Heart left ventricle (tissue), 16 donors: ENCODE measurements at places on chromosomes 13 and 19. TPM values are rescaled to one million over a fixed set of nuclear protein-coding genes. Genes with fewer than 3 reads are reported as not detected.
A peak's percentile ranks its signal among the peaks of the same experiment; 100 is the strongest.

The C19orf85 gene
- not detected for polyA plus RNA-seq

DNA sequence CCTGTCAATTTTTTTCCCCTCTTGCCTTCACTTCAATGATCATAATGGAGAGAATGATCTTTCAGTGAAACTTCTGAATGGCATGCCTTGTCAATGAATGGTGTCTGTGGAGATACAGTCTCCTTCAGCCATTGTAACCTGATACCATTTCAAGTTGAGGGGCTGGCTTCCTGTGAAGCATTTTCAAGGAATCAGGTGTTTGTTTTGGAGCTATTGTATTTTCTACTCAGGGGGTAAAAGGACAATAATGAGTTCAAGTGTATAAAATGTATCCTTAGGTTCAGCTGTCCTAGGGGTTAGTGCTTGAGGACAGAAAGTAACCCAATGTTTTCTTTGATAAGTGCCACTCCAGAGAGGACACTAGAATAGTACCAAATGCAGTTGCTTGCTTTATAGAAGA lies 23.8 kb upstream of the CBY2 start:
- DNase-seq, result no peak

GRCh38 chr13:112931028-112931934 lies 37.7 kb upstream of the MCF2L start:
- DNase-seq, result no peak

- DNase-seq, result peak; percentile 41
Observed at GRCh38 chr19:58229255-58229639, 533 bp downstream of the ZNF544 start.

DNA sequence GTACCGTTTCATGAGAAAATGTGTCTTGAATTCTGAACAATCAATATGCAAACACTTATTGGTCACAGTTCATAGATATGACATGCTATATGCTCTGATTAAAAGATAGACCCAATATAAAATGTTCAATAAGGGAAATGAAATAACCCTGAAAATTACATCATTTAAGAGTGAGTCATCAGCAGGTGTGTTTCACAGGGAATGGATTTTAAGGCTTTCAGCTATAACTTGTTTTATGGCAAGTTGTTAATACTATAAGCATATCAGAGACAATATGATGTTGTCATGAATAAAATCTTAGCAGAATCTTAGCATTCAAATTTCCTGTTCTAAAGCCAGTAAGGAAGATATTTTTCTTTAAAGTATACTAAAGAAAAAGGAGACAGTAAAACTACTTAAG lies 483.4 kb upstream of the PCDH9 start:
- DNase-seq, result no peak

GRCh38 chr13:21458451-21458812 lies 671 bp downstream of the ZDHHC20 start:
- peak; percentile 35 for DNase-seq

GRCh38 chr19:48819366-48819816 lies 8.6 kb upstream of the BCAT2 start:
- peak; percentile 82 for DNase-seq

GRCh38 chr13:113544071-113544891 lies 40.3 kb upstream of the TFDP1 start:
- no peak for DNase-seq

DNA sequence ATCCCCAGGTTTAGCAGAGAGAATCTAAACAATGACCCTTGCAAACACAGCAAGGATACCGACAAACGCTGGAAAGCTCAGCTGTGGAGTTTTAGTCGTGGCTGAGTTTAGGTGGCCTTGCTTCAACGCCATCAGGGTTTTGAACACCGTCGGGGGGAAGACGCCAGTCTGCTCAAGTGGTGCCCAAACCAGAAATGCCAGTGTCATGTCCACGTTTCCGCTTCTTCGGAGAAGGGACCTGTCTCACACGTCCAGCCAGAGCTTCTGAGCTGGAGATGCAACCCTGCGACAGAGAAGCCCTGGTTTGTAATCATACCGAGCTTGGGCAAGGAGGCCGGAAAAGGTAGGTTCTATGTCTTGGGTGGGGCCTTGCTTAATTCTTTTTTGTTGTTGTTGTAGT lies 42.6 kb upstream of the ATP11A start:
- no peak for DNase-seq

The ZNF615 gene
- polyA plus RNA-seq, result 3.9 TPM

DNA sequence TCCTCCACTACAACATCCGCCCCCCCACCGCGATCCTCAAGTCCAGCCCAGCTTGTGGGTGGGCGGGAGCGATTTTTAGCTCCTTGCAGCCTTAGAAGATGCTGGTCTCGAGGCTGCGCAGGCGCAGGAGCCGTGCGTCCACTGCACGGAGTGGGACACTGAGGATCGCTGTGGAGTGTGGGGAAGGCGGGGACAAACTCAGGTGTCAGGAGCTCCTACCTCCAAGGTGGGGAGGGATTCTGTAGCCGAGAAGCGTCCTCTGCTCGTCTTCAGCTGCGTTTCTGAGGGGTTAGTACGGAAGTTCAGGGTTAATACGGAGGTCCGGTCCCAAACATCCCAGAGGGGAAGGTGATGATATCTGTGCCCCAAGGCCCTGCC lies at the start of gene RTBDN:
Gene RTBDN, minus strand, starts transcription at position 14 of the 378 bp plus-strand sequence. CDS start 4,600 bp downstream, outside the sequence.
- no peak for DNase-seq

DNA sequence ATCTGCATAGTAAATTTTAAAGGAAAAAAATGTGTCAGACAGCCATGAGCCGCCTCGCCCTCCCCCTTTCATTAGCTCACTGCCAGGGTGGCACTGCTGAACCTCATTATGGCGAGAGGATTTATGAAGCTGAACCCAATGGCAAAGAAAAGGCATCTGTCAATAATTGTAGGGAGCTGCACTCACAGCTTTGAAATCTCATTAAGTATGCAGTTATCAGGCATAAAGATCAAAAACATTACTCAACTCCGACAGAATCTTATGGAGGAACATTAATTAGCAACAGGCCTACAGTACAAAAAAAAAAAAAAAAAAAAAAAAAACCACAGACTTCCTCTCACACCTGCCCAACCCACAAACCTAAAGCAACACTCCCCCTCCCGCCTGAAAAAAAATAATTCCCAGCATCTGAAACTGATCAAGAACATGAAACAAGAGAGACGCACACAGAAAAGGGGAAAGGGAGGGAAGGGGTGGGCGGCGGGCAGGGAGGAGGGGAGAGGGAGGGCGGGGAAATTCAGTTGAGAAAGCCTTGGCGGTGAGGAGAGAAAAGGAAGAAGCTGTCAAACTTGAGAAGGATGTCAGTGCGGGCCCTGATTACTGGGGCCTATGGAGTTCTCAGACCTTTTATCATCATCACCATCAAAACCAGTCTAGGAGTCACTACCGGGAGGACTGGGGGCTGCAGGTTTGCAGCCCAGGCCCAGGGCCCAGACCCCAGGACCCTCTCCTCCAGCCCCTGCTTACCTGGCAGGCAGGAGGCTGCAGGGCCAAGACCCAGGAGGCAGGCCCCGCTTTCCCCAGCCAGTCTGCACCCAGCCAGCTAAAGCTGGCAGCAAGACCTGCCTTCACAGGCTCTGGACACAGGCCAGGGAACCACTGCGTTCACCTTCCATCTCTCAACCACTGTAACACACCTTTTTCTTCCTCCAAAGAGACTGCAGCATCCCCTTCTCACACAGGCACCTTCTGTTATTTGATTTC lies 8.9 kb downstream of the TSHZ3 start:
- DNase-seq, result no peak

The LILRA1 gene
- polyA plus RNA-seq, result 0.11 TPM

- DNase-seq, result no peak
Observed at GRCh38 chr19:33024398-33024797, 40.3 kb downstream of the RHPN2 start.

DNA sequence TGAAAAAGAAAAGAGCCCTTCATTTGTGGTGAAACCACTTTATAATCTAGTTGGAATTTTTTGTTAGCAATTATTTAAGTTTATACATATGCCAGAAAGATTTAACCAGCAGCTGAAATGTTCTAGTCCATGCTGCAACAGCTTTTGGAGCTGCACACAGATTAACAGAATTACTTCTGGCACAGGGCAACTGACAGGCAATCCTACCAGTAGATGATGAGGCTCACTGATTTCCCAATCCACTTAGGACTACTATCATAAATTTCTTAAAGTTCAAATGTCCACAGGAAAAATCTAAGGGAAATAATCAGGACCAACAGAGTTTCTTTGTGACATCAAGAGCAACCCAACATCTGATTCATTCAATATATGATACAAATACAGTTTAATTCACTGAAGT lies 78.8 kb downstream of the CRYL1 start:
- no peak for DNase-seq

DNA sequence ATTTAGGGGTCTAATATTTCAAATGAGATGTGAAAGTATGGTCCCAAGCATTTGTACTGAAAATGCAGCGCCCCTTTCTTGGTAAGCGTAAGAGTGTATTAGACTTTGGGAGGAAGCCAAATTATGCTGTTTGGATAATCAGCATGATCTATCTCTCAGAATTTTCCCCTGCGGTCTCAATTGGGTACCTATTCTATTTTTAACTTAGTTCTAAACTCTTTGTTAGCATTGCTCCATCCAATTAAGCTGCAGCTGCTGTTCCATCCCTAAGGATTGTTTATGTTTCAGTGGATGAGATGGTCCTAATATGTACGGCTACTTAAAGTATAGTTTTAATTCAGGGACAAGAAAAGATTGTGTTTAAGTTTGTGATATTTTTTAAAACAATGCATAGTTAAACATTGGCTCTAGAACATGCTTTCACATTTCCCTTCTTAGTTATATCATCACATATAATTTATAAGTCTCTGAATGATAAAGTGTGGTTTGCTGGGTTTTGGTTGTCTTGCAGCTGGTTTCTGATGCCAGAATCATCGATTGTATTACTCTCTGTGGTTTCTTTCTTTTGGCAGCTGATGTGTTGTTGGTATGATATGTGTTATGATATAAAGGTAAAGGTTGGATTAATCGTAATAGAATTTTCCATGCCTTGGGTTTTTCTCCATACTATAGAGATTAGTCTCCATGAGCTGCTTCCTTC lies 15.0 kb downstream of the POLR1D start:
- no peak for DNase-seq

The SRRM5 gene
- polyA plus RNA-seq, result 0.80 TPM

DNA sequence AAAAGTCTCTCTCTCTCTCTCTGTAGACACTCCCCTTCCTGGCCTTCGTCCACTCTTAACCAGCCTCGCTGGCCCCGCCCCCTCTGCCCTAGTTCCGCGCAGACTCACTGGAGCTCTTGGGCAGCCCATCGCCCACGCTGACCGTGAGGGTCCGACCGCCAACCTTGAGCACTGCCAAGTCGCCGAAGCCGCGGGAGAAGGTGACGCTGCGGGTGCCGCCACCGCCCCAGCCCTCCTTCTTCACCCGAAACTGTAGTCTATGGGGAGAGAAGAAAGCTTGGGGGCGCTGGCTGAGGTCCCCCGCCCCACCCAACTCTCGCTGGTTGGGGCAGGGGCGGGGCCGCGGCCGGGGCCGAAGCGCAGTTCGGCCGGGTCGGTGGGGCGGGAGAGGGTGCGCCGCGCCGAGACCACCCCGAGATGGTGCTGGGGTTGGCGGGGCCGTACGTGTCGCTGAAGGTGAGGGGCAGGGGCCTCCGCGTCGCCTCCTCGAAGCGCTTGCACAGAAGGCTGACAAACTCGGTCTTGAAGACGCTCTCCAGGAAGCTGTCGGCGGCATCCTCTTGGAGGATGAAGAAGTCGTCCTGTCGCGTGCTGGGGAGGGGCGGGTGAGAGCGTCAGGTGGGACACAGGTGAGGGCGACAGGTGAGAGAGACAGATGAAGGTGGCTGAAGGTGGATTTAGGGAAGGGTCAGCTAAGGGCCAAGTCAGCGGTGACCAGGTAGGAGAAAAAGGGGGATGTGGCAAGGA lies 12.6 kb upstream of the ZNF414 start:
- peak; percentile 92 for DNase-seq
